Dermis microvascular lymphatic vessel endothelial cell (primary cell): ENCODE measurements at places on chromosomes 5 and 9. TPM values are rescaled to one million over a fixed set of nuclear protein-coding genes. Genes with fewer than 3 reads are reported as not detected.

ARL10 gene
- total RNA-seq = 6.0 and 11.9 TPM in 2 replicates

IFNA2 gene
- total RNA-seq = not detected in 2 replicates

FOXE1 gene
- total RNA-seq = not detected in 2 replicates

DNA sequence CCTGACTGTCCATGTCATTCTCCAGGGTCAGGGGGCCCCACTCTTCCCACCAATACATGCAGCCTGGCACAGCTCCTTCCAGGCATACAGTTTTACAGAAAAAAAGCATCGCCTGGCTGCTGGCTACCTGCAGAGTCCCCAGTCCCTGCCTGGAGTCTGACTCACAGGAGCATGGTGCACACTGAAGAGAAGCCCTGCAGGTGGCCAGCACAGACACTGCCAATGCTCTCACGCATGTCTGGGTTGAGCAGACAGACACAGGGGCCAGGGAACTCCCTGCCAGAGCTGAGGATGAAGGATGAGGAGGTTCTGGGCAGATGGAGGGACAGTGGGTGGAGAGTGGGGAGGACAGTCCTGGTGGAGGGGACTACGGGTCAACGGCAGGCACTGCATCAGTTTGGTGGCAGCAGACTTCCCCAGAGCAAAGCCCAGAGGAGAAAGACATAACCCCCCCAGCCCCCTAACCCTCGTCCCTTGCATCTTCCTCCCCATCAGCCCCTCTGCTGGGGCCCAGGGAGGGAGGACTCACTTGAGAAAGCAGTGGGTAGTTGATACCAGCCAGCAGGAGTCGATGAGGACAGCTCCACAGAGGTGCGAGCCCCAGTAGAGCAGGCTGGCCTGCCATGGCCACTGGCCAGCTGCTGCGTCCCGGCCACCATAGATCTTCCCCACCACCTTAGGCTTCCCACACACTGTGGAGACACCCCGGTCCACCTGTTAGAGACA, 72.9 kb upstream of the SPTLC1 start:
- DNase-seq = no peak

DNA sequence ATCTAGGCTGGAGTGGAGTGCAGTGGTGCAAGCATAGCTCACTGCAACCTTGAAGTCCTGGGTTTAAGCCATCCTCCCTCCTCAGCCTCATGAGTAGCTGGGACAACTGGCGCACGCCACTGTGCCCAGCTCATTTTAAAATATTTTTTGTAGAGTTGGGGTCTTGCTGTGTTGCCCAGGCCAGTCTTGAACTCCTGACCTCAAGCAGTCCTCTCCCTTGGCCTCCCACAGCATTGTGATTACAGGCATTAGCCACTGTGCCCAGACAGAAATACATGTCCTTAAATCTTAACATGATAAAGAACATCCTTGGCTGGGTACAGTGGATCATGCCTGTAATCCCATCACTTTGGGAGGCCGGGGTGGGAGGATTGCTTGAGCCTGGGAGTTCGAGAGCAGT, 6.7 kb downstream of the ZNF483 start:
- DNase-seq = no peak

- no peak for DNase-seq
Observed at GRCh38 chr9:81607593-81608288, 81.6 kb downstream of the TLE1 start.

- no peak for DNase-seq
Observed at GRCh38 chr9:21611891-21612290, 129.8 kb upstream of the IFNE start.
